ENCODE measurements at places on chromosomes 6 and 20.
A peak's percentile ranks its signal among the peaks of the same experiment; 100 is the strongest.

GRCh38 chr6:85677234-85677956 is 34.7 kb upstream of the SYNCRIP start:
- no peak for DNase-seq

DNA sequence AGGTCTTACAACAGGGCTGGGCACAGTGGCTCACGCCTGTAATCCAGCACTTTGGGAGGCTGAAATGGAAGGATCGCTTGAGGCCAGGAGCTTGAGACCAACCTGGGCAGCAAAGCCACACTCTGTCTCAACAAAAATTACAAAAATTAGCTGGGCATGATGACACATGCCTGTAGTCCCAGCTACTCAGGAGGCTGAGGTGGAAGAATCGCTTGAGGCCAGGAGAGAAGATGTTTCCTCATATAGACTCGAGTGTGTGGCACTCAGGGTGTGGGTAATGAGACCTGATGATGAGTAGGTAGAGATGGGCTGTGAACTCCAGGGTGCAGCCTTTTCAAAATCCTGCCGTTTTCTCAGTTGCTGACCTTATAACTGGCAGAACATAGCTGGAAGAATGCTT is 125.3 kb upstream of the FOXO3 start:
- no peak for DNase-seq

- DNase-seq: no peak
Measured at GRCh38 chr6:7544597-7544996, 3.1 kb downstream of the DSP start.

GRCh38 chr20:33667676-33668465 is 1.1 kb downstream of the ACTL10 start:
- DNase-seq: peak; percentile 63

DNA sequence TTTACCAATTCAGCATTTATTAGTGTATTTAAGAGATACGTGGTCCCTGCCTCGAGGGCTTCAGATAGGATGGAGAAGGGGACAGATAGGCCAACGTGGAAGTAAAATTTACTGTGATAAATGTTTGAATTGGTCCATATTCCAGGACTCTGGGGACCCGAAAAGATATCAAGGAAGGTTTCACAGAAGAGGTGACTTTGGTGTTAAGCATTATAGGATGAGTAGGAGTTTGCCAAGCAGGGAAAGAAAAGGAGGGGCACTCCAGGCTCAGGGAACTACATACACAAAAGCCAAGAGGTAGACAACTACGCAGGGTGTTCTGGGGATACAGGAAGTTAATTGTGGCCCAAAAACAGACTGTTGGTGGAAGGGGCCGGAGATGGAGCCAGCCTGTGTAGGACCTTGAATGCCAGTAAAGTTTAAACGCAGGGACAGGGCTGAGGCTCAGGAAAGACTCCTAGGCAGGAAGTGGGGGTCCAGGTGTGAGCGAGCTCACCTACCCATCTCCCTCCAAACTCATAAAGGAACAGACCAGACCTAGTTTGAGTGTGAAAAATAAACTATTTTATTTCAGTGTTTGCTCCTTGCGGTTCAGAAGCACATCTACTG is 37.0 kb downstream of the TGM2 start:
- DNase-seq: no peak

- DNase-seq: no peak
Measured at GRCh38 chr6:47344022-47344421, 34.3 kb upstream of the TNFRSF21 start.

DNA sequence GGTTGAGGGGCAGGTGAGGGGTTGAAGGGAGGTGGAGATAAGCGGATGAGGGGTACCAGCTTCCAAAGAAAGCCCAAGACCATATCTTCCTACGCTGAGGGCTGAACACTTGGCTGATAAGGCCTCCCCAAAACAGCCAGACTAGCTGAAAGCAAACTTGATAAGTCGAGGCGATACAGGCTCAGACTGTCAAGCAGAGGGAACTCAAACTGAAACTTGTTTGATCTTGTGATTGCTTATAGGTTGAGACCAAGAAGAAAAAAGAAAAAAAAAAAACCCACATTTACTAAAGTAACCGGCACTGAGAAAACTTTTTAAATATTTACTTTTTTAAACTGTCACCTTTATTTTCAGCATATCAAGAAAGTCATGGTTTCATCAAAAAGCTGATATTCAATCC is 73.6 kb downstream of the TRERF1 start:
- no peak for DNase-seq

DNA sequence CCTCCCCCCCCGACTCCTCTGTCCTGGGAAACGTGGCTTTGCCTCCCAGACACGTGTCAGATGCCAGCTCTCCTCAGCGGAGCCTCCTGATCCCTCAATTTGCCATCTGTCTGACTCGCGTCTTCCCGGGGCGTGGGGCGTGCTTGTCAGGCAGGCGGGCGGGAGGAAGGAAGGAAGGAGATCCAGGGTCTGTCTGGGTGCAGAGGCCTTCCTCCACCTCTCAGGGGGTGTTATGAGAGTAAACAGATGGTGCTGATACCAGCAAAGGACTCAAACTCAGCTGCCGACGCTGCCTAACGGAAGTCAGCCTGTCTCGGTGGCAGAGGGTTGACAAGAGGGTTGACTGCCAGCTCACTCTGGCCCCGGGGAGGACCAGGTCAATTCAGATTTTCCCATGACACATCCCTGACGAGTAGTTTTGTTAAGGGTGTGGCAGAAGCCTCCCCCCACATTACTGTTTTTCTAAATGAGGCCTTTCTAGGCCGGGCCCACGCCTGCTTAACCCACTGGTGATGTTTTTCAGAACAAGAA is 17.0 kb downstream of the UQCC2 start:
- DNase-seq: peak; percentile 74

DNA sequence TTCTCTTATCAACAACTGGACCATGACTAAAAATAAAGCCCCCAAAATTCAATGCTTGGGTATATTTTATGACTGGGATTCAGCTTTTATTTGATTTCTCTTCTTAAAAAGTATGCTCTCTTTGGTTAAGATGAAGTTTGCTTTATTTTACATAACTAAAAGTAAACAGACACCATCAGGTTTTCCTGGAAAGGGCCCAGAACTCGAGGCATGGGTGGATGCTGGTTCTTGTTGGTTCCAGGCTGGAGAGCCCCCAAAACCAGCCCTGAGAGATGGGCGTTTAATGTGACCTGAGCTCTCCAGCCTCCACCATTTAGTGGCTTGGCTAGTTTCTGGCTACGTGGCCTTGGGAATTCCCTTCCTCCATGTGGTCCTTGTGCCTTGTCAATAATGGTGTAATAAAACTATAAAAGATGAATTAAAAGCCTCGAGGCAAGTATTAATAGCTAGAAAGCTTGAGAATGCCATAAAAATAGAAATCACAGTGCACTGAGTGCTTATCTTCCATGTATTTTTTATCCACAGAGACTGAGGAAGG is 34.1 kb downstream of the BANF2 start:
- DNase-seq: no peak
